ENCODE measurements at places on chromosomes 7 and 10.

DNA sequence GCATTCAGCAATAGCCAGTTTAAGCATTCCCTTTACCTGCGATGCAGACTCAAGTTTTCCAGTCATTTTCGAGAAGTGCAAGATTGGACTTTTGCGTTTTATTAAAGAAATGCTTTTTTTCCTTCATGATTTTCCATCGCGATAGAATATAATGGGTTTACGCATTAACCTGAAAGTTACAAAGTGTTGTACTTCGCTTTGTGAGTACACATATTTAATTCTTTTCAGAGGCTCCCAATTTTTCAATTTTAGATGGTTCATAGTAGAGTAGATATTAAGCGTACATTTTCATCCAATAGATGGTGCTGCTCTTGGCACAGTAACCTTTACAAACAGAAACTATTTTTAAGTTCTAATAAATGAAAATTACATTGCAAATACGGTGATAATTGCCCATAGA is 1.3 kb downstream of the PTPRZ1 start:
- DNase-seq, result no peak

GRCh38 chr7:143435266-143435665 is 8.0 kb upstream of the TAS2R60 start:
- no peak for DNase-seq

DNA sequence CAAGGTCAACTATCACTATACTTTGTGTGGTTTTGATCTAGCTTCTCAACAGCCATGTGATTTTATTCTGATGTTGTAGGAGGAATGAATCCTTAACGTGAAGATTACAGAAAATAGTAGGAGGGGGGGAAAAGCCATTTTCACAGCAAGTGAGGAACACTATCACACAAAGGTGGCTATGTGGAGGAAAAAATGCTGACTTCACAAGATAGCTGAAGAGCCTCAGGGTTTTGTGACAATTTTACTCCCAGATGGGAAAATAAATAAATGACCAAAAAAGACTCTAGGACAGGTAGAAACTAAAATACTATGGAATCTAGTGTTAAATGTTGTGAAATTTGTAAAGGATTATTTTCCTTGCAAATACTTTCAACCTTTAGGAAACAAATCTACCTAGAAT is 281.0 kb downstream of the ADRA2A start:
- DNase-seq, result no peak

DNA sequence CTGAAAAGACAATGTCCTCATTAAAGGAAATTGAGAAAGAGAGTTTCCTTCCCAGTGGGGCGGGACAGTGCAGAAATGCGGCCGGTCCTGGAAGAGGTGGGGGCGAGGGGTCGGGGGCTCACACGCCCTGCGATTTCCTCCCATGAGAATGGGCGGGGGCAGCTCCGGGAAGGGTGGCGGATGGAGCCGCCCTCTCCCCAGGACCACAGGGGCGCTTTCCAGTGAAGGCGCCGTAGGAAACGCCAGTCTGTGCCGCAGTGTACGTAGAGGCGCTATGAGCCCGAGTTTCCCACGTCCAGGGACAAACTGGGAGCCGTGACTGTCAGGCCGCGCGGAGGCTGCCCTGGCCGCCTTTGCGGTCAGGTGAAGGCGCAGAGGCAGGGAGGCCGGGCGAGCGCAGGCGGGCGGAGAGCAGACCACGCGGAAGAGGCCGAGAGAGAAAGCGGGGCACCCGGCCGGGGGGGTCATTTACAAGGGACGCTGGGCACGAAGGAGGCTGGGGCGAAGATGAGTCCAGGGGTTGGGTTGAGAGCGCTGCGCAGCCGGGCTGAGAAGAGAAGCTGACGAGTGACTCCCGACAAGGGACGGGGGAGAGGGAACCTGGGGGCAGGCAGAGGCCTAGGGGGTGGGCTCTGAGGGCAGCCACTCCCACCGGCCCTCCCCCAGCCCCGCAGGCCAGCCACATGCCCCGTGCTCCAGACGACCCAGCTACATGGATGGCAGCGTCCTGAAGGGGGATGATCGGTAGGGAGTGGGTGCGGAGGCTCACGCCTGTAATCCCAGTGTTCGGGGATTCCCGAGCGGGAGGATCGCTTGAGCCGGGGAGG is 45.0 kb downstream of the ALOX5 start:
- DNase-seq, result peak; percentile 91

DNA sequence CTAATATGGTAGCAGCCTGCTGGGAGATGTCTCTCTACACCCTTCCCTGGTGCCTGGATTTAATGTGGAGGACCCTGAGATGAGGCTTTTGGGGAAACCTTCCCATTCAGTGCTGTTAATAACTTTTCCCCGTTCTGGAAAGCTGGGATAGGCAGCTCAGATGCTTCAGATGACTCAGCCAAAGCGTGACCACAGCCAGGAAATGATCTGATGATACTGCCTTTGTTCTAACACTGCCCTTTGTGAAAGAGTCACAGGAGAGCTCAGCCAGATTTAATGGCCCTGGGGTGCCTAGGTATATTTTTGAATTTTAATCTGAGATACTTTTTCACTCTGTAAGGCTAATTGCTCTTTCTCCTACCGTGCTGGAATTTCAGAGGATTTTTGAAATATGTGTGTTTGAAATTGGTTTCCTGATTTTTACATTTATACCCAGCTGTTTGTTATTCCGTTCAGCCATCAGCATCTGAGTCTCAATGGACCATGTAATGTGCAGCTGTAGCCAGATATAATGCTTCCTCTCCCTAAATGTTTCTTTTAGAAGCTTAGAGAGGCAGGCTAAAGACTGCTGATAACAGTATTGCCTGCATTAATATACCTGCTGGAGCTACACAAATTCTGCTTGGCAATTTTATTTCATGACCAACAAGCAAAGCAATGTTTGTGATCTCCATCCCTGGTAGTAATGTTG is 17.8 kb downstream of the CELF2 start:
- peak; percentile 86 for DNase-seq

DNA sequence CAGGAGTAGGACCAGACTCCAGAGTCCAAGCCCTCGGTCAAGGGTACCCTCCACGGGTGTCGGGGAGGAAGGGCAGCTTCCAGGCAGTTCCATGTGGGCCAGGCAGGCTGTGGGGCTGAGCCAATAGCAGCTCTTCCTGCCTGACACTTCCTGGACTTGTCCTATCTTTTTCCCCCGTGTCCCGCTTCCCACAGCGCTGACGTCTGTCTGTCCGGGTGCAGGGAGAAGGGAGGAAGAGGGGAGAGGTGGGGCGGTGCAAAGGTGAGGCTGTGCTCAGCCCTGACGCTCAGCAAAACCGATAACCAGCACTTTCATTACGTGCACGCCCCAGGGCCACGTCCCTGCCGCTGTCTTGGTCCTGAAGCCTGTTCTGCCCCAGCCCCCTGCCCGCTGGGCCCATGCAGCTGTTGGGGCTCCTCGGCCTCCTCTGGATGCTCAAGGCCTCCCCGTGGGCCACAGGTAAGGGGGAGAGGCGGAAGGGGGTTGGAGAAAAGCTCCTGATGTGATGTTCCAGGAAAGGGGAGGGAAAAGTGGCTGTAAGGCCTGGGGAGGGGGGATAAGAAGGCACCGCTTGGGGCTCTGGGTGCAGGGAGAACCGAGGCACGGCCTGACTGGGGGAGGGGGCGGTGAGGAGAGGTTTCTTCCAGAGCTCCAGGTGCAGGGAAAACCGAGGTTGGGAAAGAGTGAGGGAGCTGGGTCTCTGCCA is at the start of gene MUC3A:
Gene MUC3A, plus strand, starts transcription at position 308 of the 706 bp plus-strand sequence. Its CDS starts 91 bp downstream, at position 399.
- no peak for DNase-seq

- peak; percentile 97 for DNase-seq
Observed at GRCh38 chr7:92447345-92448204, at the start of gene GATAD1. Gene GATAD1 (plus strand): TSS chr7:92447482. CDS start chr7:92447730, 248 bp downstream.
